CD4-positive, alpha-beta T cell treated with Interleukin-15 for 4 hours (primary cell): ENCODE measurements at places on chromosomes 16 and 17.

GRCh38 chr17:81395600-81396277 lies 482 bp downstream of the BAHCC1 start:
- DNase-seq = no peak

GRCh38 chr16:86063760-86064405 lies 164.9 kb downstream of the IRF8 start:
- no peak for DNase-seq

DNA sequence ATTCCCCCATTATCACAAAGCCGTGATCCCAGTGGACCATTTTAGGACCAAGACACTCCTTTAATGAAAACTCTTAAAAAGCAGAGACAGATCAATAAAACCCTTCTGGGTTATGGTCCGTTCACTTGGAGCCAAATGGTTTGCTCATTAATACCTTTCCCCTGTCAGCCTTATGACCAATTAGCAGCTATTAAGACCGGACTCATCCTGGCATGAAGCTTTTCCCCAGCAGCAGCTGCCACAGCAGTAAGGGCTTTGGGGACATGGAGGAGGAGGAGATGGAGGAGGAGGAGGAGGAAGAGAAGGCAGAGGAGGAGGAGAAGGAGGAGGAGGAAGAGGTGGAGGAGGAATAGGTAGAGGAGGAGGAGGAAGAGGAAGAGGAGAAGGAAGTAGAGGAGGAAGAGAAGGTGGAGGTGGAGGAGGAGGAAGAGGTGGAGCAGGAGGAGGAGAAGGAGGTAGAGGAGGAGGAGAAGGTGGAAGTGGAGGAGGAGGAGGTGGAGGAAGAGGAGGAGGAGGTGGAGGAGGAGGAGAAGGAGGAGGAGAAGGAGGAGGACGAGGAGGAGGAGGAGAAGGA lies 50.1 kb upstream of the IRX3 start:
- DNase-seq = no peak

- DNase-seq = no peak
These were observed 167.9 kb downstream of the HS3ST4 start for GRCh38 chr16:25859645-25860044.

DNA sequence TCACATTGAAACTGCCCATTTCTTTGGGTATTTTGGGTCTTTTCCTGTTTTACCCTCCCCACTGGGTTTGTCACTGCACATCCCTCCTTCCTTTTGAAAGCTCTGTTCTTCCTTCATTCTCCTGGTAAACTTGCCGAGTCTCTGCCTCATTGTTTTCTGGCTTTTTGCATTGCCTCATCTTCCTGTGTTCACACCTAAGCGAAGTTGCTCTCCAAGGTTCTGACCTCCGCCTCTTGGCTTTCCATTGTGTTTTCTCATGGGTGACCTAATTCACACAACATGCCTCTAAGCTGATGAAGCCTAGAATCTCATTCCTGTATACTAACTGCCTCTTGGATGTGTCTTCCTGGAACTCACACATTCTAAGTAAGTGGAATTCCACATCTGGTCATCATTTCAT lies 1096.1 kb upstream of the EEF2KMT start:
- no peak for DNase-seq

DNA sequence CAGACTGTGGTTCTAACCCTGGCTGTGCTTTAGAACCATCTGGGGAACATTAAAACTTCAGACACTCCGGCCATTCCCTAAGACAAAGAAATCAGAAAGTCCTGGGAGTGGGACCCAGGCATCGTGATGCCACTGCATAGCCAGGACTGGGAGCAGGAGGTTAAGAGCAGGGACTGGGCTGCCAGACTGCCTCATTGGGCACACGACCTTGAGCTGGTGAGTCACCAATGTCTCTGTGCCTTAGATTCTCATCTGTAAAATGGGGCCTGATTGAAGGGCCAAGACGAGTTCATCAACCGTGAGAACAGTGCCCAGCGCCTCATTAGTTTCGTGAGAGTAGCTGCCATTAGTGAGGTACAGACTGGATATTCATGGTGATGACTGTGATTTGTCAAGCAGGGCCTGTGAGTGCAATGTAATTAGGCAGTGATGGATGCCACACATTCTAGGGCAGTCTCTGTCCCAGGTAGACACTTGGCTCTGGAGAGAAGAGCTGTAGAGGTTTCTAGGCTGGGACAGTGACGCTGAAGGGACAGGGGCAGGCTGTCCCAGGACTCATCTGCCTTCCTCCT lies 196.8 kb downstream of the NTN1 start:
- DNase-seq = no peak
